Suprapubic skin (tissue), 4 donors: ENCODE measurements at places on chromosomes 4 and X.

GRCh38 chr4:14856934-14857235 is 145.4 kb upstream of the CPEB2 start:
- DNase-seq, result no peak
- peaks cover 21% of the 10 kb centered on the region for H3K4me1 ChIP-seq
- no peaks in the 10 kb centered on the region for H3K36me3 ChIP-seq
- H3K4me3 ChIP-seq, result no peak overlapping the region

DNA sequence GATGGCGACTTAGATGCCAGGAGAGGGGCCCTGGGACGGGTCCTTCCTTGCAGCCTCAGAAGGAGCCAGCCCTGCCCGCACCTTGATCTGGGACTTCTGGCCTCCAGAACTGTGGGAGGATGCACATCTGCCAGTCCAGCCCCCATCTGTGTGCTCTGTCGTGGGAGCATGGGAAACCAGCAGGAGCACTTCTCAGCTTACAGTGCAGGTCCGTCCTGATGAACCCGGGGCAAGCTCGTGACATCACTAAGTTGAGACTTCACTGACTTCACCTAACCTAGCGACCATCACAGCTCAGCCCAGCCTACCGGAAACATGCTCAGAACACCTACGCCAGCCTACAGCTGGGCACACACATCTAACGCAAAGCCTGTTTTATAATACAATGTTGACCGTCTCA is 38.1 kb downstream of the ABLIM2 start:
- H3K27me3 ChIP-seq, result no peaks in the 10 kb centered on the region
- H3K4me1 ChIP-seq, result no peaks in the 10 kb centered on the region
- H3K4me3 ChIP-seq, result no peak overlapping the region
- H3K36me3 ChIP-seq, result peaks cover 3% of the 10 kb centered on the region
- DNase-seq, result no peak

DNA sequence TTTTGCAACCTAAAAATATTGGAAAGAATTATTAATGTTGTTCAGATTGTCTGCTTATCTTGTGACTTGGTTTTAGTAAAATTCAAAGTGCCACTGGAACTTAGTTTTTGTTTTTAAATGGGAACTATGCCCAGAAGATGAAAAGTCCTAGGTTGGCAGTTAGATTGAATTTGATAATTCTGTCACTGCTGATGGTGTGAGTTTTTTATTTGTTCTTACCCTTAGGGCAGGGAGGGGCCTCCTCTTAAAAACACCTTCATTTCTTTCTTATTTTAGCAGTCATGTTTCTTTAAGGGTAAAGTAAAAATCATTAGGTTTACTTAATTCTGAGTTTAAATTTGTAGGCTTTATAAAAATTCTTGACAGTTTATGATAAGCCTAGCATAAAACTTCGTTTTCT is 80.6 kb downstream of the AFF1 start:
- DNase-seq, result no peak
- H3K4me3 ChIP-seq, result no peak overlapping the region
- H3K27me3 ChIP-seq, result no peaks in the 10 kb centered on the region
- peaks cover 86% of the 10 kb centered on the region for H3K4me1 ChIP-seq
- peak overlapping the region; percentile 76 for H3K27ac ChIP-seq

DNA sequence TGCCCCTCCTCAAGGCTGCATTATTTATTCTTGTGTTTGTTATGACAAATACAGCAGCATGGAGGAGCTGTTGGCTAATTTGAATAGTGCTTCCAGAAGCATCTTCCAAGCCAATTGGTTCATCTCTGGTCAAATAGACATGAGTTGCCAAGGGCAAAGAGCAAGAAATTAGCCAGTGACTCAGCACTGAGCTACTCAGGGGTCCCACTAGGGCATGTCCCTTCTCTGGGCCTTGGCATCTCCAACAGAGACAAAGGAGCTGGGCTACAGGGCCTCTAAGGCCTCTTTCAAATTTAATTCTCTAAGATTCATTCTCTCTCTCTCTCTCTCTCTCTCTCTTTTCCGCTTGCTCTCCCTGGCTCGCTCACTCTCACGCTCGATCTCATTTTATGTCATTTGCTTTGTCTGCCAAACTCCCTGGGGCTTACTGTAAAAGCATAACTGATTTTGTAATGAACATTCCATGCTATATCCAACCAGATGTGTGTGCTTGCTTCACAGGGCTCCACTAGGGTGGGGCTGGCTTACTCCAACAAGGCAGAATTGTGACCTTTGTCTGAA is 86.7 kb upstream of the MAGEA4 start:
- H3K36me3 ChIP-seq, result no peaks in the 10 kb centered on the region
- peaks cover 10% of the 10 kb centered on the region for H3K4me1 ChIP-seq
- DNase-seq, result no peak
- no peaks in the 10 kb centered on the region for H3K27me3 ChIP-seq
- H3K27ac ChIP-seq, result no peak overlapping the region
- no peak overlapping the region for H3K4me3 ChIP-seq

DNA sequence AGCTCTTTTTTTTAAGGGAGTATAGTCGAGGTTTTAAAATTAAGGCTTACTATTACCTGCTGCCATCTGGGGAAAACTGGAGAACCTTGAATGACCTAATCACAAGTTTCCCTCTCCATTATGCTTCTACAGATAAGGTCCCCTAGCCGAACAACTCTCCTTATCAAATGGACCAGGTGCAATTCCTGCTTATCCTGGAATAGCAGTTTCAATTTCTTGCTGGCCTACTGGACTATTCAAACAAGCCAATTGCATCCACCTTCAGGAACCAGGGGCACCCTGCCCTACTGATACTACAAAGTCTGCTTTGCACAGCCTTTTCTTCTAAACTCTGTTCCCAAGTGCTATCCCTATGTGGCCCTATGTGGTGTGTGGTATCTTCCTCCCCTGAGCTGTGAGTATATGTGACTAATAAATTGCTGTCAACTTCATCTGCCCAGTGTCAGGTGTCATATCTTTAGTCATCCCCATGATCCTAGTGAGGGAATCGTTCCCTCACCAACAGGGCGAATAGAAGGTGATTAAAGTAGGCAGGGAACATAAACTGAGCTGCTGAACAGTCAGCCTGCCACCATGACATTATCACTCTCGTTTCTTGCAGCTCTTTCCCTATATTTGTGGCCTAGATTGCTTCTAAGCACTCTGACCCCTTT is 128.5 kb downstream of the ATG4A start:
- H3K4me3 ChIP-seq, result no peak overlapping the region

- H3K4me1 ChIP-seq, result no peaks in the 10 kb centered on the region
- no peak overlapping the region for H3K27ac ChIP-seq
- no peaks in the 10 kb centered on the region for H3K36me3 ChIP-seq
- H3K4me3 ChIP-seq, result no peak overlapping the region
Observed at GRCh38 chrX:42967681-42968300, 189.8 kb upstream of the PPP1R2C start.

GRCh38 chr4:185562531-185562930 is 27.2 kb upstream of the PDLIM3 start:
- H3K36me3 ChIP-seq, result no peaks in the 10 kb centered on the region
- H3K27me3 ChIP-seq, result no peaks in the 10 kb centered on the region

DNA sequence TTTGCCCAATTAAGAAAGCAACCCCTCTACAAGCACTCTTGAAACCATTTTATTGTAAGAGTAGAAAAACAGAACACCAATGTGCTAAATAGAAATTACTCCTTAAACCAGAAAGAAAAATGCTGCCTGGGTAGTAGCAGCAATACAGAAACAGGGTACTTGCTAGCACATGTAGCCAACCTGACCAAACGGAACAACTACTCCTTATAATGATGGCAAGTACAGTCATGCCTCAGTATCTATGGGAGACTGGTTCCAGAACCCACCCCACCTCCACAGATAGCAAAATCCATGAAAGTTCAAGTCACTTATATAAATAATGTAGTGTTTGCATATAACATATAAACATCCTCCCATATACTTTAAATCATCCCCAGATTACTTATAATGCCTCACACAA is 168.8 kb downstream of the ATRX start:
- H3K27me3 ChIP-seq, result no peaks in the 10 kb centered on the region
- no peak overlapping the region for H3K27ac ChIP-seq
- DNase-seq, result no peak
- H3K36me3 ChIP-seq, result no peaks in the 10 kb centered on the region
- no peak overlapping the region for H3K4me3 ChIP-seq
- H3K4me1 ChIP-seq, result no peaks in the 10 kb centered on the region

DNA sequence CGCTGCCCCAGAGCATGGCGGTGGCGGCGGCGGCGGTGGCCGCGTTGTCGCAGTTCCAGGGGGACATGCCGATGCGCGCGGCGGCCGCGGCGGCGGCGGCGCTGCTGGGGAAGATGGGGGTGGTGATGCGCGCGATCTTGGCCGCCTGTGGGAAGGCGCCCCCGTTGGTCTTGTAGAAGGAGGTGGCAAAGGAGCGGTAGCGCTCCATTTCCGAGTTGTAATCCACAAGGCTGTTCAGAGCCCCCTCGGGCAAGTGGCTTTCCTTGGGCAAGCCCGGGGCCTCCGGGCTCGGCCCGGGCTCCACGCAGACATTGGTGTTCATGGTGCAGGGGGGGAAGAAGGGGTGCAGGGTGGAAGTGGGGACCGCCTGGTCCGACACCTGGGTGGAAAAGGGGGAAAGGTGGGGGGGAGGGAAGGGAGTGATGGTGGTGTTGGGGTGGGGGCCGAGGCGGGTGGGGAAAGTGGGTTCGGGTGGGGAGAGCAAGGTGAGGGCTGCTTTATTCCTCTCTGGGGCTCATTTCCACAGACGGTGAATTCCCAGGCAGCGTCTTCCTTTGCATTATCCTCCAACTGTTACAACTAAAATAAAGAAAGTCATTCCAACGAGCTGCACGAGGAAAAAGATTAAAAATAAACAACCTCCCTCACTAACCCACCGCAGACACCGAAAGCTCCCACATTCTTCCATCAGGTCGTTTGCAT is 3.1 kb downstream of the CXXC4 start:
- peak; percentile 69 for DNase-seq
- H3K27ac ChIP-seq, result peak overlapping the region; percentile 49
- H3K36me3 ChIP-seq, result no peaks in the 10 kb centered on the region
- H3K4me1 ChIP-seq, result peaks cover 26% of the 10 kb centered on the region

- H3K4me1 ChIP-seq, result no peaks in the 10 kb centered on the region
- no peak overlapping the region for H3K27ac ChIP-seq
- H3K36me3 ChIP-seq, result peaks cover 27% of the 10 kb centered on the region
Observed at GRCh38 chr4:39118034-39118658, 56.1 kb downstream of the KLHL5 start.
